CD14-positive monocyte (primary cell): ENCODE measurements at places on chromosomes 5 and 9. TPM values are rescaled to one million over a fixed set of nuclear protein-coding genes. Genes with fewer than 3 reads are reported as not detected.
A peak's percentile ranks its signal among the peaks of the same experiment; 100 is the strongest.

DNA sequence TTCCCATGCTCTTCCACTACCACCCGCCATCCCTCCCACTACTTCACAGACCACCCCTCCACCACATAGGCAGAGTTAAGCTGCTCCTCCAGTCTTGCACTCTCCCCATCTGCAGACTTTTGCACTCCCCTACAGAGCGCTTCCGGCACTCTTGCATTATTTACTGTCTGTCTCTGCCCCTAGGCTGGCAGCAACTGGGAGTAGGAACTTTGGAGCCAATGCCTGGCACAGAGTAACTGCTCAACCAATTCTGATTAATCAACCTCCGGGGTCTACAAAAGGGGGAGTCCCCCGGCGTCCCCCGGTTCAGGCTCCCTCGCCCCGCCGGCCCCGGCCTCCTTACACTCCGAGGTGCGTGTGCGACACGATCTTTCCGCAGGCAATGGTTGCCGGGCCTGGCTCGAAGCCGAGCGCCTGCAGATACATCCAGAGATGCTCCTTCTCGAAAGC, 498 bp downstream of the HAUS6 start:
- H3K36me3 ChIP-seq: peaks cover 2% of the 10 kb centered on the region
- no peaks in the 10 kb centered on the region for H3K27me3 ChIP-seq
- peaks cover 23% of the 10 kb centered on the region for H3K4me1 ChIP-seq
- peak overlapping the region; percentile 99 for H3K27ac ChIP-seq

DNA sequence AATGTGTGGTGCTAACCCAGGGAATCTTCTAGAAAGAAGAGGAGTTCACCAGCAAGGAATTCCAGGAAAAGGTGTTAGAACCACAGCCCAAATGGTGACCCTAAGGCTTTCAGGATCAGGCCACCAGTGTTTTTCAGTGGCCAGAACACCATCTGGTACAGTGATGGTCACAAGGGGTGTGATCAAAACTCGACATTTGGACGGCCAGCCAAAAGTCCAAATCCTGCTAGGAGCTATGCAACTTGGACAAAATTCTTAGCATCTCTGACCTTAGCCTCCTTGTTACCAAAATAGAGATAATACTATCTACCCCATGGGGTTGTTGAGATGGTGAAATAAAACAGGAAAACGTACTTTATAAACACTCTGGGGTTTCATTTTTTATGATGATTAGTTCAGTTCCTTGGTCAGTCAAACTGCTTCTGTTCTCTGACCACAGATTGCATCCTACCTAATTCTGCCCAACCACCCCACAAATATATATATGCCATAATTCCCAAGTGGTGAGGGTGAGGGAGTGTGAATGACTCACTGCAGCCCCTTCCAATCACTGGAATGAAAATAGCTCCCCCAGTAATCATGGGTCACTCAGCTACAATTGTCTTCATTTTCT, 210.3 kb downstream of the CDK5RAP2 start:
- H3K4me1 ChIP-seq: no peaks in the 10 kb centered on the region
- H3K27ac ChIP-seq: no peak overlapping the region
- no peaks in the 10 kb centered on the region for H3K27me3 ChIP-seq
- no peaks in the 10 kb centered on the region for H3K36me3 ChIP-seq

Gene TMEM215
- not detected for polyA plus RNA-seq

Gene PCDHB14
- not detected for polyA plus RNA-seq

- H3K4me1 ChIP-seq: no peaks in the 10 kb centered on the region
- peaks cover 24% of the 10 kb centered on the region for H3K36me3 ChIP-seq
- no peak overlapping the region for H3K27ac ChIP-seq
Observed at GRCh38 chr9:92607773-92608172, 62.2 kb downstream of the IPPK start.

Gene HBEGF
- 236 and 548 TPM in 2 replicates for polyA plus RNA-seq

DNA sequence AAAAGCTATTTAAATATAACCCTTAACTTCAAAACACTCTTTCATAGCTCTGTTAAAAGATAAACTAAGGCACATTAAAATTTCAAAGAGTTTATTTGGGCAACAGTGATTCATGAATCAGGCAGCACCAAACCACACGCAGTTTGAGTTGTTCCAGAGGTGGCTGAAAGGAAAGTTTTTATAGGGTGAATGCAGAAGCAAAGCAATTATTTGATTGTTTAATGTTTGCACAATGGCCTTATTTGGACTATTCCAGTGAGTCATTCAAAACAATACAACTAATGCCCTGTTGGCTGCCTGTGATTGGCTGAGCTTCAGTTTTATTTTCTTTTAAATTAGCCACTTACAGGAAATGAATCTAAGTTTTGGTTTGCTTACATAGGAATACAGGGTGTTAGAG, 125.3 kb downstream of the CEP120 start:
- no peaks in the 10 kb centered on the region for H3K4me1 ChIP-seq
- H3K36me3 ChIP-seq: no peaks in the 10 kb centered on the region
- H3K27me3 ChIP-seq: no peaks in the 10 kb centered on the region
- no peak overlapping the region for H3K4me3 ChIP-seq

DNA sequence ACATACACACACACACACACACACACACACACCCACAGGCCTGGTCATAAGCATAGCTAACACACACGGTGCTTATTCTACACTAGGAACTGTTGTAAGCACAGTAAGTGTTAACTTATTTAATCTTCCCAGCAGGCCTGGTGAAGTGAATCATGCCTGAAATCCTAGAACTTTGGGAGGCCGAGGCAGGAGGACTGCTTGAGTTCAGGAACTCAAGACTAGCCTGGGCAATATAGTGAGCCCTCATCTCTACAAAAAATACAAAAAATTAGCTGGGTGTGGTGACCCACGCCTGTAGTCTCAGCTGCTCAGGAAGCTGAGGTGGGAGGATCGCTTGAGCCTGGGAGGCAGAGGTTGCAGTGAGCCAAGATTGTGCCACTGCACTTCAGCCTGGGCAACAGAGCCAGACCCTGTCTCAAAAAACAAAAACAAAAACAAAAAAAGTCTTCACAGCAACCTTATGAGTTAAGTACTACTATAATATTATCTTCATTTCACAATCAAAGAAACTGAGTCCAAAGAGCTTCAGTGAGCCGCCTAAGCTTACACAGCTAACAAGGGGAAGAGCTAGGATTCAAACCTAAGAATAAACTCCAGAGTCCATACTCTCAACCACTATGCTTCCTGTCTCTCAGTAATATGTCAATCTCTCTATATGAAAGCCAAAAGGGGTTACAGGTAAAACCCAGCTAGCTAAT, 2.3 kb downstream of the MEGF9 start:
- no peaks in the 10 kb centered on the region for H3K27me3 ChIP-seq
- peaks cover 54% of the 10 kb centered on the region for H3K4me1 ChIP-seq
- H3K4me3 ChIP-seq: peak overlapping the region; percentile 99
- H3K27ac ChIP-seq: peak overlapping the region; percentile 91

DNA sequence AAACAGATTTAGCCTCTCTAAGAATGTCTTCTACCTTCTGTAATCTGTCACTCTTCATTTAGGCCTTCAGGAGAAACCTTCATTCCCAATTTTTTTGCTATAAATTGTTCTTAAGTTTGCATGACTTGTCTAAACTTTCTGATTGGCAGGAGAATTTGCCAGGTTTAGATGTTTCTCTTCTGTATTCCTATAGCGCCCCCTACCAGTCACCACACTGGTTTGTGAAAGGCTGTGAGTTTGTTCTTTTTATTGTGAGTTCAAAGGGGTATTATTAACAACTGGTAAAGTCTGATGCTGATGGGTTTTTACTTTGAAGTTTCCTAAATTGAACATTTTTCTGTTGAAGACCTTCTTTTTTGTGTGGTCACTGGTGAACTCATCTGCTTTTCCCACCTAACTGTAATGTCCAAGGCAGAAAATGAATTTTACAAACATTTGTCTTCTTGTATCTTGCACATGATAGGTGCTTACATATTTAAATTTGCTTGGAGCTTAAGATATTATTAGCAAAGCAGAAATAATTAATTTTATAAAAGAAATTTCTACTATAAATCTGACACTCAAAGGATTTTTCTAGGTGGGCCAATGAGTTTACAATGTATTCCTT, 18.4 kb upstream of the F2RL2 start:
- peak; percentile 55 for DNase-seq
- H3K36me3 ChIP-seq: peaks cover 46% of the 10 kb centered on the region

DNA sequence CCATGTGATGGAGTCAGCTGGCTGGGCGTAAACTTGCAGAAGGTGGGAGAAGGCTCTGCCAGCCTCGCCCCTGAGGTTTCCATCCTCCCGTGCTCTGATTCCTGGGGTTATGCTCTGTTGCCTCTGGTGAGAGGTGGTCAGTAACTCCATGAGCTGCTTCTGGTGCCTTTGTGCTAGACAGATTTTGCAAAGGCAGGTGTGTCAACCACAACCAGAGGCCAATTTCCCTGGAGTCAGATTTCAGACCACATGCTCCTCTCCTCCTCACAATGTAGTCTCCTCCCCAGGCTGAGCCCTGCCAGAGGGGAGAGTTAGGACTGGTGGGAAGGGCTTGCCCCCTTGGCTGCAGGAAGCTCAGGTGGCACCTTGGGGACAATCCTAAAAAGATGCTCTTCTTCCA, 38.8 kb upstream of the TENT4A start:
- no peak for DNase-seq
- no peaks in the 10 kb centered on the region for H3K4me1 ChIP-seq
- H3K36me3 ChIP-seq: peaks cover 24% of the 10 kb centered on the region
- no peak overlapping the region for H3K4me3 ChIP-seq
- no peaks in the 10 kb centered on the region for H3K27me3 ChIP-seq

GRCh38 chr5:8508231-8508630, 639.3 kb downstream of the MTRR start:
- H3K36me3 ChIP-seq: no peaks in the 10 kb centered on the region
- no peak overlapping the region for H3K27ac ChIP-seq
- H3K4me1 ChIP-seq: no peaks in the 10 kb centered on the region

DNA sequence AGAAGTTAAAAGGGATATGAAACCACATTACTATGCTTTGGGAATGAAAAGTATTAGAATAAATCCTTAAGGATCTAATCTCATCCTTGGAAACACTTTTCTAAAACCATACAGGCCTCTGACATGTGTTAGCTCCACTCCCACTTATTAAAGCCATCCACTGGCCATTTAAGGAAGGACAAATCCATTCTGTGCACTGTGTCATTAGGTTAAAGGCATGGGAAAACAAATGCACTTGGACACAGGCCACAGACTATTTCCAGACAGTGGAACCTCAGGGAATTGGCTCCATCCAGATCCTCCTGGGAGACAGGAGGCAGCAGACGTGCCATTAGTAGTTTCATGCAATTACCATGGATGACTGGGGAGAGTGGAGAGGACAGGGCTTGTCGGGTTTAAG, 454.9 kb downstream of the ENC1 start:
- H3K36me3 ChIP-seq: no peaks in the 10 kb centered on the region
- H3K27ac ChIP-seq: no peak overlapping the region
- DNase-seq: no peak
- H3K4me1 ChIP-seq: no peaks in the 10 kb centered on the region

Gene CFAP157
- 0.06 TPM in 1 of 2 replicates, not detected in the other for polyA plus RNA-seq

Gene SOX30
- polyA plus RNA-seq: 0.22 TPM

DNA sequence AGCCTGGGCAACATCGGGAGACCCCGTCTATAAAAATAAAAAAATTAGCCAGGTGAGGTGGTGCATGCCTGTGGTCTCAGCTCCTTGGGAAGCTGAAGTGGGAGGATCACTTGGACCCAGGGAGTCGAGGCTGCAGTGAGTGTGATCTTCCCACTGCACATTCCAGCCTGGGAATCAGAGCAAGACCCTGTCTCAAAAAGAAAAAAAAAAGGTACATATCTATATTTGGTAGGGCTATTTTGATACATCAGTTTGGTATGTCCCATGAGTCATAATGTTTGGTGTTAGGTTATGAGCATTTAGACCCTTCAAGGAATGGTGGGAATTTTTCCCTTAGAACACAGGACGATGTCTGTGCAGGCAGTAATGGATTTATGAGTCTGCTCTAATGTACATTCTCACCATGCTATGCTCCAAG, 55.3 kb upstream of the POU4F3 start:
- peaks cover 95% of the 10 kb centered on the region for H3K36me3 ChIP-seq
- H3K27ac ChIP-seq: no peak overlapping the region
- H3K4me1 ChIP-seq: no peaks in the 10 kb centered on the region

- no peaks in the 10 kb centered on the region for H3K27me3 ChIP-seq
- no peak for DNase-seq
- H3K27ac ChIP-seq: no peak overlapping the region
- no peak overlapping the region for H3K4me3 ChIP-seq
- H3K36me3 ChIP-seq: peaks cover 40% of the 10 kb centered on the region
Observed at GRCh38 chr9:137083394-137084004, 3.3 kb upstream of the MAN1B1 start.

Gene EIF4E1B
- not detected in 2 replicates for polyA plus RNA-seq

GRCh38 chr9:124869466-124869985, 7.6 kb downstream of the ARPC5L start:
- peak overlapping the region; percentile 97 for H3K27ac ChIP-seq
- H3K27me3 ChIP-seq: no peaks in the 10 kb centered on the region
- H3K36me3 ChIP-seq: peaks cover 11% of the 10 kb centered on the region
- H3K4me1 ChIP-seq: peaks cover 52% of the 10 kb centered on the region
- H3K4me3 ChIP-seq: peak overlapping the region; percentile 95

Gene ACTL7B
- polyA plus RNA-seq: 0.05 TPM in 1 of 2 replicates, not detected in the other

- peak overlapping the region; percentile 67 for H3K27ac ChIP-seq
- H3K27me3 ChIP-seq: no peaks in the 10 kb centered on the region
- peaks cover 98% of the 10 kb centered on the region for H3K4me1 ChIP-seq
- H3K36me3 ChIP-seq: peaks cover 44% of the 10 kb centered on the region
Observed at GRCh38 chr5:151218177-151218576, 5.7 kb downstream of the CCDC69 start.

DNA sequence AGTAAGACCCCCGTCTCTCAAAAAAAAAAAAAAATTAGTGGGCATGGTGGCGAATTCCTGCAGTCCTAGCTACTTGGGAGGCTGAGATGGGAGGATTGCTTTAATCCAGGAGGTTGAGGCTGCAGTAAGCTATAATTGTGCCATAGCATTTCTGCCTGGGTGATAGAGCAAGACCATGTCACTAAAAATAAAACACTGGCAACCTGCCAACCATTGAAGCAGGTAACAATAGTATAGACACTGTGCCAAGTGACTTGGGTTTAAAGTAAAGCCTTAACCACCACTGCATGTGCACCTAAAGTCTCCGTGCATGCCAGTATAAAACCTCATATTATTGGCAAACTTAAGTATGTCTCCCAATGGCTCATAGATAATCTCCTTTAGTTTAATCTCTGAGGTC, 3.4 kb upstream of the APBA1 start:
- no peak for DNase-seq
- H3K36me3 ChIP-seq: no peaks in the 10 kb centered on the region
- H3K27ac ChIP-seq: no peak overlapping the region
- H3K4me1 ChIP-seq: peaks cover 21% of the 10 kb centered on the region

- no peak for DNase-seq
- H3K27ac ChIP-seq: no peak overlapping the region
- no peaks in the 10 kb centered on the region for H3K4me1 ChIP-seq
Observed at GRCh38 chr5:148653291-148653835, 964 bp downstream of the HTR4 start.

Gene LRRC14B
- polyA plus RNA-seq: not detected

Gene MARCHF11
- polyA plus RNA-seq: not detected

GRCh38 chr5:81317536-81317935, 16.1 kb downstream of the ZCCHC9 start:
- peak; percentile 26 for DNase-seq
- H3K4me3 ChIP-seq: no peak overlapping the region
- no peaks in the 10 kb centered on the region for H3K27me3 ChIP-seq
- peaks cover 13% of the 10 kb centered on the region for H3K36me3 ChIP-seq
- H3K27ac ChIP-seq: no peak overlapping the region
